ENCODE measurements at places on chromosomes 12 and 14. TPM values are rescaled to one million over a fixed set of nuclear protein-coding genes. Genes with fewer than 3 reads are reported as not detected.

The DNAJC22 gene
- 0.09 TPM for total RNA-seq

The C1R gene
- total RNA-seq, result 51.5 TPM

The IRAK4 gene
- total RNA-seq, result 30.4 TPM

The WNT5B gene
- 4.8 TPM for total RNA-seq

The FLVCR2 gene
- 1.9 TPM for total RNA-seq

The SPTLC2 gene
- total RNA-seq, result 13.5 TPM

The PIK3C2G gene
- 0.05 TPM for total RNA-seq

The SLC17A8 gene
- total RNA-seq, result 3.0 TPM

The KRT81 gene
- total RNA-seq, result 0.19 TPM

The KRT85 gene
- 0.24 TPM for total RNA-seq

The ZC3H14 gene
- total RNA-seq, result 43.0 TPM

DNA sequence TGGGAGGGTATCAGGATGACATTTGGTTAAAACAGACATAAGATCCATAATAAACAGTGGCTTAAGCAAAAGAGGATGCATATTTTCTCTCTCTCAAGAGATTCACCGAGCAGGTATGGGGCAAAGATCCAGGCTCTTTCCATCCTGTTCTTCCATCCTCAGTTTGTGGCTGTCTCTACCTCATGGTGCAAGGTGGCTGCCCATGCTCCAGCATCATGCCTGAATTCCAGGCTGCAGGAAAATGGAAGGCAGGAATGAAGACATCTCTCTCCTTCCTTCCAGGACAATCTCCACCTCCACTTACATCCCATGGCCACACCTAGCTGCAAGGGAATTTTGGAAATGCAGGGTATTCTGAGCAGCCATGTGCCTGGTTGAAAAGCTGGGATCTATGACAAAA is 136.0 kb downstream of the GLT1D1 start:
- no peaks in the 10 kb centered on the region for H3K27me3 ChIP-seq
- no peak overlapping the region for H3K4me3 ChIP-seq

DNA sequence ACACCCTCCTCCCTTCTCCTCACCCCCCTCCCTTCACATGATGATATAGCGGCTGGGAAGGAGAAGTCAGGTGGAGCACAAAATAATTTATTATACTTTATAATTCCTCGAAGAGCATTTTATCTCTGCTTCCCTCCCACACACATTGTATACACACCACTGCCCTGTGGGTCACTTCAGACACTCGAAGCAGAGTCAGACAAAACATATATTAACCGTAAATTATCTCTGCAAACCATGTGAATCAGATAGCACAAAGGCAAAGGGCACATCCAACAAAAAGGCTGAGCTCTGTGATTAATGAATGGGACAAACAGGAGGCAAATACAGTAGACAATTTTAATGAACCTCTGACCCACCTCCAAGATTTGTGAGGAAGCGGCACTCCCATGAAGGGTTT is 450.7 kb downstream of the GALC start:
- H3K4me1 ChIP-seq, result no peaks in the 10 kb centered on the region
- no peaks in the 10 kb centered on the region for H3K27me3 ChIP-seq
- DNase-seq, result no peak
- H3K4me3 ChIP-seq, result no peak overlapping the region

- DNase-seq, result no peak
- H3K4me1 ChIP-seq, result no peaks in the 10 kb centered on the region
- no peaks in the 10 kb centered on the region for H3K36me3 ChIP-seq
- no peak overlapping the region for H3K27ac ChIP-seq
Observed at GRCh38 chr12:103677341-103677740, 90.3 kb downstream of the STAB2 start.

DNA sequence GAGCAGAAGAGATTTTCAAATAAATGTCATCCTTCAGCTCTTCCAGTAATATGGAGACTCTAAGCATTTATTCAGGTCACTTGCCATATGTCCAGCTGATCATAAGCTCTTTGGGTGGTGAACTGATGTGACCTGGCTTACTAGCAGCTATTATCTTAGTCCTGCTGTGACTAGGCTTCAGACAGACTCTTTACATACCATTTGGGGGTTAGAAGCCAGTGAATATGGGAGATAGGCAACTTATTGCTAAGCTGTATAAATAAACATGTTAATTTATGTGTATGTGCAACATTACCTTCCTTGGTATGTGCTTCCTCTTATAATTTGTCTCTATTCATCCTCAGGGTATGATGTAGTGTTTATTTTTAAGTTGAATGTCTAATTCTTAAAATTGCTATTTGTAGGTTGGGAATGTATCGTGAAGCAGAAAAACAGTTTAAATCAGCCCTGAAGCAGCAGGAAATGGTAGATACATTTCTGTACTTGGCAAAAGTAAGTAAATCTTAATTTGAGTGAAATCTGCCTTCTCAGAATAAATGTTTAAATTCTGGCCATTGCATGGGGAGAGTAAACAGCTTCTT is 32.4 kb downstream of the TTC8 start:
- no peaks in the 10 kb centered on the region for H3K27me3 ChIP-seq
- no peak overlapping the region for H3K27ac ChIP-seq
- no peaks in the 10 kb centered on the region for H3K4me1 ChIP-seq
- H3K4me3 ChIP-seq, result no peak overlapping the region
- H3K36me3 ChIP-seq, result no peaks in the 10 kb centered on the region
- no peak for DNase-seq

- no peak overlapping the region for H3K4me3 ChIP-seq
- H3K4me1 ChIP-seq, result peaks cover 5% of the 10 kb centered on the region
- no peaks in the 10 kb centered on the region for H3K36me3 ChIP-seq
- peak; percentile 11 for DNase-seq
Observed at GRCh38 chr14:94768521-94769390, 1.2 kb downstream of the GSC start.

- no peaks in the 10 kb centered on the region for H3K4me1 ChIP-seq
- no peaks in the 10 kb centered on the region for H3K36me3 ChIP-seq
- no peak overlapping the region for H3K27ac ChIP-seq
- DNase-seq, result no peak
- H3K27me3 ChIP-seq, result no peaks in the 10 kb centered on the region
Observed at GRCh38 chr12:9106610-9107541, 8.8 kb downstream of the A2M start.

DNA sequence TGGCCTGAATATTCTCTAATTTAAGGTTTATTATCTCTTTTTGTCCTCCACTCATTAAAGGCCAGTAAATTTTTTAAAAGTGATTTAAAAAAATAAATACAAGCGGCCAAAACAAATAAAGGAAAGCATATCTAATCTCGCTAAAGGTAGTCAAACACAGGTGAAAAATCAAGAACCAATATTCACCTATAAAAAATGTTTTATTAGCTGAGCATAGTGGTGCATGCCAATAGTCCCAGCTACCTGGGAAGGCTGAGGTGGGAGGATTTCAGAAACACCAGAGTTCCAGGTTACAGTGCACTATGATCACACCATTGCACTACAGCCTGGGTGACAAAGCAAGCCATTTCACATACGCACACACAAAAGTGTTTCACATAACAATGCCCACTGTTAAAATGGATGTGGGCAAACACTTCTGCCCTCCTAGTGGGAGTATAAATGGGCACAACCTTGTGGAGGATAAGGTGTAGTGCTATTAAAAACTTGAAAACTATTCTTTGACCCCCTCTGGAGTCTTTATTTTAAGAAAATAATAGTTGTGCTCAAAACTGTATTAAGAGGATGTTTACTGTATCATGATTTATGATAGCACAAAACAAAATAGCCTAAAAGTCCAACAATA is 32.7 kb upstream of the NAP1L1 start:
- no peak for DNase-seq
- H3K4me3 ChIP-seq, result no peak overlapping the region
- no peaks in the 10 kb centered on the region for H3K4me1 ChIP-seq
- H3K27me3 ChIP-seq, result no peaks in the 10 kb centered on the region

GRCh38 chr14:79011920-79012204 is 841.7 kb downstream of the NRXN3 start:
- no peak overlapping the region for H3K27ac ChIP-seq
- H3K36me3 ChIP-seq, result no peaks in the 10 kb centered on the region
- H3K4me1 ChIP-seq, result no peaks in the 10 kb centered on the region
- no peak for DNase-seq
- H3K27me3 ChIP-seq, result no peaks in the 10 kb centered on the region

GRCh38 chr12:105970885-105971284 is 167.9 kb downstream of the NUAK1 start:
- H3K27ac ChIP-seq, result no peak overlapping the region
- no peaks in the 10 kb centered on the region for H3K4me1 ChIP-seq
- no peak overlapping the region for H3K4me3 ChIP-seq
- no peaks in the 10 kb centered on the region for H3K27me3 ChIP-seq

DNA sequence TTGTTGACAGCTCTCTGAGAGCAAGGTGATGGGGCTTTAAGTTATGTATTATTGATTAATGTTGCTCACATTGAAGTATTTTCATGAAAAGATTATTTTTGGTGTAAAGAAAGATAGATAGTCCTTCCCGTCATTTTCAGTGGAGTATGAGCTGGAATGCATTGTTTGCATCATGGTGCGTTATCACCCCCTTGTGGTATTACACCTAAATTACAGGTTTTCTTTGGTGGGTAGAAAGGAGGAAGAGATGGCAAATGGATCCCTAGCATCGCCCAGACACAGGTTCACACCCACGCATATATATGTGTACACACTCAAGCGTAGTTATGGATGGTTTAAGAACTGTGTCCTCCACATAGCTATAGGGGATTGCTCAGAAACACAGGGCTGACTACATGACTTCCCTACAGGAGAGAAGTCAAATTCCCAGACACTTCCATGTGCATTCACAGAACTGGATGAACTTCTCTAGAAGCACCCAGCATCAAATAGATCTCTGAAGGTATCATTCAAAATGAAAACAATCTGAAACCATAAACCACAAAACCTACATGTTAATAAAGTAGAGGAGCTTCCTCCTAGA is 14.4 kb upstream of the SERPINA10 start:
- no peak overlapping the region for H3K4me3 ChIP-seq
- H3K36me3 ChIP-seq, result no peaks in the 10 kb centered on the region
- no peak for DNase-seq
- no peaks in the 10 kb centered on the region for H3K4me1 ChIP-seq
- no peak overlapping the region for H3K27ac ChIP-seq

DNA sequence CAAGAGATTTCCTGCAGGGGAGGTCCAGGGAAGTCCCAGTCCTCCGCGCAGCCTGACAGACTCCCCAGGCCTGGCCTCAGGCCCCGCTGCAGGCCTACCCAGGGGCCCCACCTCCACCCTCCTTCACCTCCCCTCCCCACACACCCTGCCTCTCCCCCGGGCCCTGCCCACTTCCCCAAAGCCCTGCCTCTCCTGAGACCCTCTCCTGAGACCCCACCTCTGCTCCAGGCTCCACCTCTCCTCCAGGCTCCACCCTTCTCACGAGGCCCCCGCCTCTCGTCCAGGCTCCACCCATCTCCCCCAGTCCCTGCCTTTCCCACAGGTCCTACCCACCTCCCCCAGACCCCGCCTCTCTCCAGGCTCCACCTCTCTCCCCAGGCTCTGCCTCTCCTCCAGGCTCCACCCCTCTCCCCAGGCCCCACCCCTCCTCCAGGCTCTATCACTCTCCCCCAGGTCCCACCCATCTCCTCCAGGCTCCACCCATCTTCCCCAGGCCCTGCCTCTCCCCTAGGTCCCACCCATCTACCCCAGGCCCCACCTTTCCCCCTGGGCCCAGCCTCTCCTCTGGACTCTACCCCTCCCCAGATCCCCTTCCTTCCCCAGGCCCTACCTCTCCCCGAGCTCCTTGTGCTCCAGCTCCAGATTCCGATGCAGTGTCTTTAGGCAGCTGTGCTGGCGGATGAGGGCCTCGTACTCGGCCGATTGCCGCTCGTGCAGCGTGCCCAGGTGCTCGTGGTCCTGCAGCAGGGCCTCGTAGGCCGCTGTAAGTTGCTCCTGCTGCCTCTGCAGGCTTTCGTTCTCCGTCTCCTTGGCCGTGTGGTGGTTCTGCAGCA is 58.8 kb upstream of the GPR68 start:
- no peak overlapping the region for H3K27ac ChIP-seq
- no peaks in the 10 kb centered on the region for H3K27me3 ChIP-seq

DNA sequence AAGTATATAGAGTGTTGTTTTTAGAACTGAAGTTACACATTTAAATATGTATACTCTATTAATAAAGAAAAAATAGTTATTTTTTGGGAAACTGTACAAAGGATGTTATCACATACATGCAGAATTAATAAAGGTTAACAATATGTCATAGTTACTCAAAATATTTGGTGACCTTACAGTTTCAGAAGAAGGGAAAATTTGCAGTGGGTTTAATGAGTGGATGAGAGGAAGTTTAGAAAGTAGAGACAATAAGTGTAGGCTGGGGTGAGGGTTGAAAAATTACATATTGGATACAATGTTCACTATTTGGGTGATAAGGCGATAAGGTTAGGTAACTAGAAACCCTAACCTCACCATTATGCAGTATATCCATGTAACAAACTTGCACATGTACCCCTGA is 13.5 kb downstream of the WNK1 start:
- no peak for DNase-seq
- peaks cover 13% of the 10 kb centered on the region for H3K36me3 ChIP-seq
- H3K4me3 ChIP-seq, result no peak overlapping the region
- H3K27ac ChIP-seq, result no peak overlapping the region
- peaks cover 2% of the 10 kb centered on the region for H3K4me1 ChIP-seq

DNA sequence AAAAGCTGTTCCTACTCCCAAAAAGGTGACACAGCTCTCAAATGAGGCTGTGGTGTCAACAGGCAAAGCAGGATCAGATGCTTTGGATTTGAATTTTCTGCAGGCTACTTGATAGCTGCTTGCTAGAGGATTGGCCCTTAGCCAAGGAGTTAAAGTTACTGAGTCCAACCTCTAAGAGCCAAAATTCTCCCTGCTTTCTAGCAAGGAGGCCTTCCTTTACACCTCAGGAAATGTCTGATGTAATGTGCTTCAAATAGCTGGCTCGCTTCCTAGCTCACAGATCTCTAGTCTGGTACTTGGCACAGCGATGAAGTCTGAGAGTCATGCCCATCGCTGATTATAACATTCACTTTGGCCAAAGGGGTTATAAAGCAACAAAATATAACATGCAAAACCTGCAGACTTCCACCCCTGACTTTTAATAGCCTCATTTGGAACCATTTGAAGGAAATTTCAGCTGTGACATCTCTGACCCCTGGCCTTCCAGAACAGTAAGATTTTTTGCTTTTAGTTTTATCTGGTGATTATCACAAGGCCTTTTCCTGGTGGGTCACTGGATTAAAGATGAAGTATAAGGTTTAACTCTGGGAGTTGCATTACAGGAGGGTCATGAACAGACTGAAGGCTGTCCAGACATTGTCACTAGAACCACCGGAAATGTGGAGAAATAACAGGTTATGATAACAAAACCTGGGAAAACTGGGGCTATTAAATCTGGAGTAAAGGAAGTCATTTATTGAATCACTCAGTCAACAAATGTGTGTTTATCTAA is 189.7 kb downstream of the EPS8 start:
- no peak overlapping the region for H3K27ac ChIP-seq
- no peaks in the 10 kb centered on the region for H3K27me3 ChIP-seq
- no peak overlapping the region for H3K4me3 ChIP-seq

All from thymus (tissue), 14 donors.